OCI-M1 (cell line): ENCODE measurements at places on chromosomes 1 and 21.

GRCh38 chr1:109500941-109501381 lies 7.1 kb downstream of the CYB561D1 start:
- no peak for DNase-seq

DNA sequence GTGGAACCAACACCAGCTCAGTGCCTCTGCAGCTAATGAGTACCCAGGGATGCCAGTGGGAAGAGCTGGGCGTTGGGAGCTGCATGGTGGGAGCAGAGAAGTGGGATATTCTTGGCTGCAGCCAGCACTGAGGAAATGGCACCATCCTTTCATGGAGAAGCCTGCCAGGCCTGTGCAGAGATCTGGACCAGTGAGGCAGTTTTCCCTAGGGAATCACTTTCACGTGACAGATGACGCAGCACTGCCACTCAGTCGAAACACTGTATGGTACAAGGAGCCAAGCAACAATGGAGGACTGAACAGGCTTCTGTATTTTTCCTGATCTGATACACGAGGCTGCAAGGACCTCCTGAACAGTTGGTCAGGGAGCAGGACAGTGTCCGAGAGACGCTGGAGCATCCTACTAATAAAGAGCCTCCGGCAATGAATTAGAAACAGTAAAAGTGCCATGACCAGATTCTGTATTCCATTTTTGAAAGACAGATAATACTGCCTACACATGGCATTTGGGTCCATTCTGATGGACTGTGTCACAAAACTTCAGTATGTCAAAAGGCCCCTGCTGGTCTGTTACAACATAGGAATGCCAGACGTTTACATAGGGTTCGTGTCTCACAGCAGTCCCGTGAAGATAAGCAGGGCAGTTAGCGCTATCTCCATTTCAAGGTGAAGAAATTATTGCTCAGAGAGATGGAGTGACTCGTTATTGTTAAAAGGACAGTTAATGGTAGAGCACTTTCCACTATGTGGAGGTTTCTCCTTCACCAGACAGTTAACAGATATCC lies 44.0 kb upstream of the LMO4 start:
- peak; percentile 66 for DNase-seq

DNA sequence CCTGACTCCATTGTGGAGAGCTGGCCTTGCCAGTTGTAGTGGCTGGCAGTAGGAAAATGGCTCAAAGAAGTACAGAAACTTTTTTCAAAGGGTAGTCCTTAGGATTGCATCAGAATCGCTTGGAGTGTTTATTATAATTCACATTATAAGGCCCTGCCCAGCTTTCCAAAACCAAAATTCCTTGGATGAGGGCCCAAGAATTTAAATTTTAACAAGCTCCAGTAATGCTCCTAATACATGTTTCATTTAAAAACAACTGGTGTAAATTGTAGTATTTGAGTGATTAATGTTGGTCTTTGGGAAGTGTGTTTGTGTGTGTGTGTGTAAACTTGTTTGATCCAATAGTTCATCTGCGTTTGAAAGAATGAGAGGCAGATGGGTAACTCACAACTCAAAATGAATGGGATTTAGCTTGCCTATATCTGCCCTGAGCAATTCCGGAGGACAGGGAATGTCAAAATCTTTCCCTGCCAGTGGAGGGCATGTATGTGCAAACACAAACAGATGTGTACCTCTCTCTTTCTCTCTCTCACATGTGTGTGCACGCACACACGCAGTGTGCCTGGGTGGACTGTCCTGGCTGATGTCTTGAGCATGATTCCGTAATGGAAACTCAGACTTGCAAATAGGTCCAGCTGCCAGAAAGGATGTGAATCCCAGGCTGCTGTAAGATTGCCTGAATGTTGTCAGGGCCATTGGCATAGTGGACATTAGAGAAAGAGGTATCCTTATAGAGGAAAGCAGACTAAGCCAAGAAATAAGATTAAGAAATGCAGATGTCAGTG lies 293.1 kb downstream of the LMX1A start:
- no peak for DNase-seq

DNA sequence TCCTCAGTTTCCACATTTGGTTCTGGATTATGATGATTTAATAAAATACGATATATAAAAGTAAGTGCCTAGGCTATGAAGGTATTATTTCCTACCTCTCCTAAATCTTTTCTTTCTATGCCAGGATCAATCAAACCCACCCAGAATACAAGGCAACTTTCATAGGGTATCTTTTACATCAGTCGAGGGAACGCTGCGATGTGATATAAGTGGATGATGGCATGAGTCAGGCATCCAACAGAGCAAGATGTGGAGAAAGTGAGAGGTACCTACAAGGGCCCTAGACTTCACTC lies 781 bp downstream of the TTLL7 start:
- DNase-seq = no peak

- DNase-seq = no peak
These were observed 26.0 kb upstream of the KCNK2 start for GRCh38 chr1:215056584-215056983.
